ENCODE measurements at places on chromosomes 1 and 21.

DNA sequence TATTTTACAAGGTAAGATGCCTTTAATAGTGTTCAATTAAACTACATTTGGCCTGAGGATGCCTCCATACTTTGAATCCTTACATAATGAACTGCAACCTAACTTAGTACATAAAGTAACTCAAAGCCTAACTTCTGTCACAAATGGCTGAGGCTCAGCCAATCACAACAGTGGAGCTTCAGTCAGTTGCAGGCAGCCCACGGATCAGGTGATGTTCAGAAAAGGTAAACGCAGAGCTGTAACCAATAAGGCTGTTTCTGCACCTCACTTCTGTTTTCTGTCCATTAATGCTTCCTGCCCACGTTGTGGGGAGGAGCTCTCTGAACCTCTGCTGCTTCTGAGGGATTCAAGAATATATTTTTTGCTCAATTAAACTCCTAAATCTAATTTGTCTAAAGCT is 94.8 kb upstream of the KIAA0040 start:
- DNase-seq, result no peak

GRCh38 chr1:42260376-42261070 is 74.5 kb downstream of the FOXJ3 start:
- DNase-seq, result no peak

- DNase-seq, result no peak
Measured at GRCh38 chr1:93595743-93596142, 85.9 kb downstream of the BCAR3 start.

DNA sequence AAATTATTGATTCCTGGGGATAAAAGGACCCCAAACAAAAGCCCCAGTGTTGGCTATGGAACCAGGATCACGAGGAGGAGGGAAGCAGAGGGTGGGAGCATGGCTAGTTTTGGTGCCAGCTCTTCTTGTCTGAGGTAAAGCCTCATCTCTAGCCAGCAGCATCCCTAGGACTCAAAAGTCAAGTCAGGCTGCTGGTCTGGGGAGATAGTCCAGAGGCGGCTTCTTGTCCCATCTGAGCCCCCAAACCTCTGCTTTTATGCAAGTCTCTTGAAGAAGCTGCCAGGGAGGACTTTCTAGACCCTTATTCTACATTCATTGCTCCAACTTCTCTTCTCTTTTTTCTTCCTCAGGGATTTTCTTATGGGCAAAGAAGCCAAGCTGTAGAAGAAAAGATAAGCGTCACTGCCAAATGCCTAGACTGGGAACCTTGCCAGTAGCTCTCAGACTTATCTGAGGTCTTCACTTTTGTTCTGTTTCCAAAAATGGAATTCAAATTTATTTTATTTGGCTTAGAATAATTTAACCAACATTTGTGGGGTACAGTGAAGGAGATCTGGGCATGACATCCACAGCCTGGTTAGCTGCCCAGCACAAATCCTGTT is 6.9 kb upstream of the ANKRD35 start:
- DNase-seq, result peak; percentile 80

- DNase-seq, result peak; percentile 93
Measured at GRCh38 chr1:46223472-46223943, 20.4 kb downstream of the LURAP1 start.

Measured in fibroblast of pulmonary artery (primary cell).